ENCODE measurements at places on chromosomes 16 and 17.

DNA sequence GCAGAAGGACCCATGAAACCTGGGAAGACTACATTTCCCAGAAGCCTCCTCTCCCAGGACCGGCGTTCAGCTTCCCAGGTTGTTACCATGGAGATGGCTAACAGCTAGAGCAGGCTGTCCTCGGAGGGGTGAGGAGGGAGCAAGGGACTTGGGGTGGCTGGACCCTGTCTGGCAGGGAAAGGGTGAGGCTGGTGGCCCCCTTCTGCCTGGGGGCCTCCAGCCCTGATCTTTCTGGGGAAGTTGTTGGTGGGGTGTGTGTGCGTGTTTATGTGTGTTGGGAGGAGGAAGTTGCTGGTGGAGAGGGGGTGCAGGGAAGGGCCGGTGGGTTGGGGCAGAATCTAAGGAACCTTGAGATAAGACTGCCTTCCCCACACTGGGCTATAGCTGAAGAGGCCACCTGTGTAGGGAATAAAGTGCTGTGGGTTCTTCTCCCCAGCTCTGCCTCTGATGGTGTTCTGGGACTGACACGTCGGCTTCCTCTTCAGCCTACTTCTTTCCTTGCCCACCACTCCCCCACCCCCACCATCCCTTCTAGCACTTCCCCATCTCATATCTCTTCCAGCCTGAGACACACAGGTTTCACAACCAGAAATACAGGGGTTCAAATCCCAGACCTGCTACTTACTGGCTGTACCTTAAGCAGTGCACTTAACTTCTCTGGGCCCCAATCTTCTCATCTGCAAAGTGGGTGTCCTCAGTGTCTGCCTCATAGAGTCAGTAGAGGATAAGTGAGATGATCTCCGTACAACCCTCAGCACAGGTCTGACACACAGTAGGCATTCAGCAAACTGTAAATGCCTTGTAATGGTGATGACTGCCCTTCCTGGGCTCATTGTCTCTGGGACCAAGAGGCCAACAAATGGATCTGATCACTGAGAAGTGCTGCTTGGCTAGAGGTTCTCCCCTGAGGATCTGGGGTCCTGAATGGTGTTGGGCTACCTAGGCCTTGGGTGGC is at the start of gene DRC7:
TSS of gene DRC7 (plus strand) at position 82 of the 955 bp plus-strand sequence. CDS start 3,144 bp downstream, outside the sequence.
- DNase-seq: peak; percentile 63

DNA sequence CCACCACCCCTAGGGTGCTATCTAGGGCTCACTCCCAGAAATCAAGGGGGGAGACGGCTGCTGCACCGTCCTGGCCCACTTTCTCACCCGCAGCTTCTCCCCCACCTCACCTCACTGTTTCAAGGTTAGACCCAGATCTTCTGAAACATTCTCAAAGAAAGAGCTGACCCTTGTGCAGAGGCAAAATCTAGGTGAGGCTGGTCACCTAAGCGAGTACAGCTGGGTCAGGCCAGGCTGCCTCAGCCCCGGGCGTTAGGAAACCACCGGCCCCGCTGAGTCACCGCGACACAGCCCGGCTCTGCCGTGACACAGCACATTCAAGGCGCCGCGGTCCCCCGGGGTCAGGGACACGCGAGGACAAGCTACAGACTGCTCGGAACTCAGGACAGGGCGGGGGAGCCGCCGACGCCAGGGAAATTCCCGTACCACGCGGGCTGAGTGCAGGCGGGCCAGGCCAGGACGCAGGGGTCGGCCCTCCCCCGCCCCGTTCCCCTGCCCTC is 27.1 kb downstream of the GNPTG start:
- peak; percentile 73 for DNase-seq

- peak; percentile 81 for DNase-seq
Measured at GRCh38 chr17:74493331-74493833, 26.9 kb downstream of the CD300A start.

DNA sequence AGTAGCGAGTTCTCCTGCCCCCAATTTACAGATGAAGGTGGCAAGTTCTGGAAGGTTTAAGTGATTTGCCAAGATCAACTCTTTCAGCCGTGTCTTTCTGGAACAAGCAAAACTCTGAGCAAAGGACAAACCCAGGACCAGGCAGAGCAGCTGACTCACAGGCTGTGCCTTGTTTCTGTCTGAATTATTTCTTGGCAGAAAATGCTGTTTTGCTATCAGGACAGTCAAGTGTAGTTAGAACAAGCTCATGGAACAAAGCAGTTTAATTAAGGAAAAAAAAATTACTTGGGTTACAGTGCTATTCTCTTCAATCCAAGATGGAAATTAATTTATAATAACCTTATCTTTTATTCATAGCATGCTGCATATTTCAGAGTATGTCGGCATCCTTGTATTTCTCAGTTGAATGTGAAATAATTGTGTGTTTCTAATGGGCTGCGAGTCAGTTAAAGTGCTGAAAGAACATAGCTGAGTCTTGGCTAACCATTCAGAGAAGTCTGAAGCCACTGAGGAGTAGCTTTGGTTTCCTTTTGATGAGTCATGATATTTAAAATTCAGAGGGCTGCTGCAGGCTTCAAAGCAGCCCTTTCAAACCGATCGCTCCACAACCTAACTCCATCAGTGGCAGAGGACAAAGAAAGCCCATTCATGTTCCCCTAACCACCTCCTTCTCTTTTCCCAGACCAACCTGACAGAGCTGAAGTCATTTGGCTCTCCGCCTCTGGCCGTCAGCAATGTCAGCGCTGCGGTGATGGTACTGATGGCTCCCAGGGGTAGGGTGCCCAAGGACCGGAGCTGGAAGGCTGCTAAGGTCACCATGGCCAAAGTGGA is 143.7 kb downstream of the ZNF18 start:
- no peak for DNase-seq

GRCh38 chr17:4005296-4006164 is 41.3 kb upstream of the ATP2A3 start:
- DNase-seq: no peak
